ENCODE measurements at places on chromosomes 7 and 10. TPM values are rescaled to one million over a fixed set of nuclear protein-coding genes. Genes with fewer than 3 reads are reported as not detected.

GRCh38 chr10:76353237-76353851 lies 921.9 kb downstream of the LRMDA start:
- no peak for DNase-seq
- H3K27ac ChIP-seq, result no peak overlapping the region
- H3K27me3 ChIP-seq, result no peaks in the 10 kb centered on the region

The NAT16 gene
- total RNA-seq, result not detected

DNA sequence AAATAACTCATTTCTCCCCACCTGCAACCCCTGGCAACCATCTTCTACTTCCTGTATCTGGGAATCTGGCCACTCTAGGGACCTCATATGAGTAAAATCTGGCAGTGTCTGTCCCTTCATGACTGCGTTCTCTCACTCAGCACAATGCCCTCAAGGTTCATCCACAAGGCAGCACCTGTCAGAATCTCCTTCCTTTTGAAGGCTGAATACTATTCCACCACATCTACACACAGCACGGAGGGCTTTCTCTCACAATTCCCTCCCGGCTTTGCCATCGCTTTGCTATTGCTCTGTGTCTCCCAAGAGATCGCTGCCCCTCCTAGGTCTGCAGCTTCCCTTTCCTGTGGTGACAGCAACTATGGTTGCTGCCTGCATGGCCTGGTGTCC lies 174.7 kb upstream of the RHEB start:
- DNase-seq, result no peak
- no peaks in the 10 kb centered on the region for H3K36me3 ChIP-seq
- H3K27ac ChIP-seq, result peak overlapping the region; percentile 40
- no peaks in the 10 kb centered on the region for H3K27me3 ChIP-seq
- no peak overlapping the region for H3K4me3 ChIP-seq
- H3K4me1 ChIP-seq, result peaks cover 18% of the 10 kb centered on the region

DNA sequence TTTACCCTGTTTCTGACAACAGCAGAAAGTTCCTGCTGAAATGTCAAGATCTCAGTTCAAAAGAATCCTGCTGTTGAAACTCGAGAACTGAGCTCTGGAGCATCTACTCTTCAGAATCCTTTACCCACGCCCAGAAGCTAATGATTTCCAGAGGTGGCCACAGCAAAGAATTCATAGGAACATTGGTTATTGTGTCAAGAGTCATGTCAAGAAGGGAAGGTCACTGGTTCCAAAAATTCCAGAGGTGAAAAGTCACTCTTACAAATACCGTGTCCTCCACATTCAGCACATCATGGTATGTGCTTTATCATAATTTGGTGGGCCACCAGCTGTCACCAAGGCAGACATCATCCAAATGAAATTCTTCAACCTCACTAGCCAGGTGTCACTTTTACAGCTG lies 394.4 kb upstream of the NPVF start:
- no peaks in the 10 kb centered on the region for H3K36me3 ChIP-seq
- no peak overlapping the region for H3K27ac ChIP-seq
- no peak overlapping the region for H3K4me3 ChIP-seq
- DNase-seq, result no peak
- no peaks in the 10 kb centered on the region for H3K27me3 ChIP-seq

DNA sequence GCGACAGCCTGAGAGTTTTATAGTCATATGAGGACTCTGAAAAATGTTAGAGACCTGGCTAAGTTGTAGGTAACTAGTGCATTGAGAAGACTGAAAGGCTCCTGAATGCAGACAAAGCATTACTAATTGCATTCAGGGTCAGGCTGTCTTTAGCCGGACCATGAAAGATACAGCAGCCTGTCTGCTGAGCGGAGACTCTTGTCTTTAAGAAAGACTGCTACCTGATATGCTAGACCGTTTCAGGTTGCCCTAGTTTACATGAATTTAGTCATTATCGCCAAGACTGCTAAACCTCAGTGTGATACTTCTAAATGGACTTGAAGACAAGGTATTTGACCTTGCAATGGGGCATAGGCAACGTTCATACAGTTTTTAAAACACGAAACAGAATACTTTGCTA lies 81.2 kb downstream of the BMPR1A start:
- no peak overlapping the region for H3K27ac ChIP-seq
- no peak for DNase-seq
- no peaks in the 10 kb centered on the region for H3K27me3 ChIP-seq

DNA sequence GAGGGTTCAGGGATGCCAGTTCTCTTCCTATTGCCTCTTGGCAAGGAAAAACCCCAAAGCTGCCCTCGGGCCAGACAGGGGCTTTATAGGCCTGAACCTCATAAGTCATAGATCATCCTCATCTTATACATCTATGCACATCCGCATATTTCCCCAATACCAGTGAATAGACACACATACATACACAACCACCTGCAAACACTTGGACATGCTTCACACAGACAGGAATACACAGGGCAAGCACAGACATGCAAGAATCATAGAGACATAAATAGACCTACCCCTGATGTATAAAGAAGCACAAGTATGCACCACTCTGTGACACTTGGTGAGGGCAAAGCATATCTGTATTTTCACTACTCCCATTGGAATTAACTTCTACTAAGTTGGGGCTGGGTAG lies 30.7 kb downstream of the MBL2 start:
- no peak for DNase-seq
- H3K27ac ChIP-seq, result no peak overlapping the region
- no peaks in the 10 kb centered on the region for H3K27me3 ChIP-seq
- H3K4me3 ChIP-seq, result no peak overlapping the region

The CALML5 gene
- not detected for total RNA-seq

DNA sequence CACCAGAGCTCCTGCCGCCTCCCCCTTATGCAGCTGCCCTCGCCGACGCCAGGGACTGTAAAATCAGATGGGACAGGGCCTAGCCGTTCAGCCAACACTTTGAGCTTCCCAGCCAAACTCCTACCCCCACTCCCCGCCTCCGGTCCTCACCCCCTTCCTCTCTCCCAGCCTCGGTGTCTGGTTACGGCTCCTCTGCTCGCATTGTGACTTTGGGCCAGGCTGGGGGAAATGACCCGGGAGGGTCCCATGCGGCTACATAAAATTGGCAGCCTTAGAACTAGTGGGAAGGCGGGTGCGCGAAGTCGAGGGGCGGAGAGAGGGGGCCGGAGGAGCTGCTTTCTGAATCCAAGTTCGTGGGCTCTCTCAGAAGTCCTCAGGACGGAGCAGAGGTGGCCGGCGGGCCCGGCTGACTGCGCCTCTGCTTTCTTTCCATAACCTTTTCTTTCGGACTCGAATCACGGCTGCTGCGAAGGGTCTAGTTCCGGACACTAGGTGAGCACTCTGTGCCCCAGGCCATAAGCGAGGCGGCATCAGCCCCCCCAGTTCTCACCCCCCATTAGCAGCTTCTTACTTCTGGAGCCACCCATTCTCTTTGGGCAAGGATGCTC lies at the start of gene KAZALD1:
Gene KAZALD1 (plus strand): TSS at position 366 of the 608 bp plus-strand sequence. CDS start 604 bp downstream, outside the sequence.
- H3K27ac ChIP-seq, result peak within 1 kb of the TSS; percentile 98
- H3K4me1 ChIP-seq, result peaks cover 9% of the 10 kb centered on the region
- no peak for DNase-seq
- H3K27me3 ChIP-seq, result no peaks in the 10 kb centered on the region

DNA sequence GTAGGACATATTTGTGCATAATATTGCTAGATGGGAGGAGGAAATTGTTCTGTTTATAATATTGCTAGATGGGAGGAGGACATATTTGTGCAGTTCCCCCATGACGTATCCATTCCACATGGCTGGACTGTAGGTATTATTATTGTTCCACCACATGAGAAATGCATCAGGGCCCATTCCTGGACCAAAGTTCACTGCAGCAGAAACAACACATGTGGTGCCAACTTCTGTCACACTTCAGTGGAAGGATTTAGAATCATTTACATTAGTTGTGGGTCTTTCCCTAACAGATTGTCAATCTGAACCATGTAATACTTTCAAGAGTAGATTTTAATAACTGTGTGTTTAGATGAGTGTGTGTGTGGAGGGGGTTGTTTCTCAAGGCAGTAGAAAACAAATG lies 32.7 kb upstream of the MACC1 start:
- no peaks in the 10 kb centered on the region for H3K4me1 ChIP-seq
- no peaks in the 10 kb centered on the region for H3K36me3 ChIP-seq
- H3K27me3 ChIP-seq, result no peaks in the 10 kb centered on the region
- no peak for DNase-seq
- H3K4me3 ChIP-seq, result no peak overlapping the region

GRCh38 chr7:36223851-36224250 lies 70.8 kb downstream of the EEPD1 start:
- no peaks in the 10 kb centered on the region for H3K36me3 ChIP-seq
- no peak overlapping the region for H3K27ac ChIP-seq

DNA sequence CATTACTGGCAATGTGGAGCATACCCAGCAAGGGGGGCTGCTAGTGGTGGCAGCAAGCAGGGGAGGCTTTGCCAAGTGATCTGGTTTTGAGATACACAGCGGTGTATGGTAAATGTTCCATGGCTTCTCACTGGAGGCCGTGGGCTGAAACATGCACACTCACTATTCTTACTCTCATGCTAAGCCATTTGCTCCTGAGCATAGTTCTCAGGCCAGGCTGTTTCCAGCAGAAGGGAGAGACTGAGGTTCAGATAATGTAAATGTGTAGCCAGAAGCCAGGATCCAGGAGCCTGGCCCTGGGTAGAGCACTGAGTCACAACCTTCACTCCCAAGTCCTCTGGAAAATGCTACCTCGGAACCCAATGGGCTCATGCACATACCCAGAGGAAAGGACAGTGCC lies 757.9 kb downstream of the GRID1 start:
- no peak for DNase-seq
- no peak overlapping the region for H3K4me3 ChIP-seq
- no peaks in the 10 kb centered on the region for H3K27me3 ChIP-seq
- H3K36me3 ChIP-seq, result no peaks in the 10 kb centered on the region
- H3K4me1 ChIP-seq, result no peaks in the 10 kb centered on the region

- H3K36me3 ChIP-seq, result no peaks in the 10 kb centered on the region
- no peak overlapping the region for H3K4me3 ChIP-seq
- DNase-seq, result no peak
- H3K27ac ChIP-seq, result no peak overlapping the region
- no peaks in the 10 kb centered on the region for H3K4me1 ChIP-seq
Observed at GRCh38 chr7:147833557-147833956, 757.0 kb upstream of the C7orf33 start.

DNA sequence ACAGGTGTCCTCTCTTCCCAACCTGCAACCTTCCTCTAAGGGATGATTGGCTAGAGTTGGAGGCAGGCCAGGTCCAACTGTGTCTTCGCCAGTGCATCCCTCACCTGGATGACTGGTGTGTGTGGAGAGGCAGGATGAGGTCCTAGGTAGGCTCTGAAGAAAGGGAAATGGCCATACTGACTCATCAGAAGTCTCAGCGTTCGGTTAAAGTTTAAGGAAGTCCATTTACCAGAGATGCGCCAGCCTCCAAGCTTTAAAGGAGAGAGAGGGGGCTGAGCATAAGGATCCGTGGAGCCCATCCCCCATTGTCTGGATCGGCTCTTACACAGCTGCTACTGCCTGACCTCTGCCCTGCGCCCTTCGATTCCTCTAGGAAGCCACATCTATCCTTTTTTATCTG lies 4.4 kb downstream of the KEL start:
- no peak for DNase-seq
- H3K27me3 ChIP-seq, result no peaks in the 10 kb centered on the region
- H3K4me3 ChIP-seq, result no peak overlapping the region
- no peaks in the 10 kb centered on the region for H3K36me3 ChIP-seq
- no peaks in the 10 kb centered on the region for H3K4me1 ChIP-seq
- no peak overlapping the region for H3K27ac ChIP-seq

GRCh38 chr10:94268652-94269051 lies 94.1 kb downstream of the NOC3L start:
- H3K4me3 ChIP-seq, result no peak overlapping the region
- DNase-seq, result no peak
- H3K27ac ChIP-seq, result no peak overlapping the region
- H3K27me3 ChIP-seq, result no peaks in the 10 kb centered on the region
- peaks cover 63% of the 10 kb centered on the region for H3K36me3 ChIP-seq
- H3K4me1 ChIP-seq, result peaks cover 3% of the 10 kb centered on the region

- peak overlapping the region; percentile 58 for H3K27ac ChIP-seq
- H3K36me3 ChIP-seq, result no peaks in the 10 kb centered on the region
- H3K27me3 ChIP-seq, result no peaks in the 10 kb centered on the region
- peak overlapping the region; percentile 68 for H3K4me3 ChIP-seq
- peaks cover 14% of the 10 kb centered on the region for H3K4me1 ChIP-seq
Observed at GRCh38 chr10:44864637-44865288, 46.4 kb upstream of the TMEM72 start.

GRCh38 chr7:1160670-1161021 lies 650 bp upstream of the ZFAND2A start:
- peak overlapping the region; percentile 96 for H3K27ac ChIP-seq
- DNase-seq, result no peak
- peak overlapping the region; percentile 88 for H3K4me3 ChIP-seq
- H3K27me3 ChIP-seq, result no peaks in the 10 kb centered on the region
- H3K4me1 ChIP-seq, result peaks cover 15% of the 10 kb centered on the region

GRCh38 chr10:109889867-109890266 lies 33.4 kb downstream of the XPNPEP1 start:
- H3K36me3 ChIP-seq, result peaks cover 15% of the 10 kb centered on the region
- no peak overlapping the region for H3K4me3 ChIP-seq
- H3K27ac ChIP-seq, result peak overlapping the region; percentile 82
